Right lung (tissue), 10 donors: ENCODE measurements at places on chromosomes 7 and 10. TPM values are rescaled to one million over a fixed set of nuclear protein-coding genes. Genes with fewer than 3 reads are reported as not detected.

DNA sequence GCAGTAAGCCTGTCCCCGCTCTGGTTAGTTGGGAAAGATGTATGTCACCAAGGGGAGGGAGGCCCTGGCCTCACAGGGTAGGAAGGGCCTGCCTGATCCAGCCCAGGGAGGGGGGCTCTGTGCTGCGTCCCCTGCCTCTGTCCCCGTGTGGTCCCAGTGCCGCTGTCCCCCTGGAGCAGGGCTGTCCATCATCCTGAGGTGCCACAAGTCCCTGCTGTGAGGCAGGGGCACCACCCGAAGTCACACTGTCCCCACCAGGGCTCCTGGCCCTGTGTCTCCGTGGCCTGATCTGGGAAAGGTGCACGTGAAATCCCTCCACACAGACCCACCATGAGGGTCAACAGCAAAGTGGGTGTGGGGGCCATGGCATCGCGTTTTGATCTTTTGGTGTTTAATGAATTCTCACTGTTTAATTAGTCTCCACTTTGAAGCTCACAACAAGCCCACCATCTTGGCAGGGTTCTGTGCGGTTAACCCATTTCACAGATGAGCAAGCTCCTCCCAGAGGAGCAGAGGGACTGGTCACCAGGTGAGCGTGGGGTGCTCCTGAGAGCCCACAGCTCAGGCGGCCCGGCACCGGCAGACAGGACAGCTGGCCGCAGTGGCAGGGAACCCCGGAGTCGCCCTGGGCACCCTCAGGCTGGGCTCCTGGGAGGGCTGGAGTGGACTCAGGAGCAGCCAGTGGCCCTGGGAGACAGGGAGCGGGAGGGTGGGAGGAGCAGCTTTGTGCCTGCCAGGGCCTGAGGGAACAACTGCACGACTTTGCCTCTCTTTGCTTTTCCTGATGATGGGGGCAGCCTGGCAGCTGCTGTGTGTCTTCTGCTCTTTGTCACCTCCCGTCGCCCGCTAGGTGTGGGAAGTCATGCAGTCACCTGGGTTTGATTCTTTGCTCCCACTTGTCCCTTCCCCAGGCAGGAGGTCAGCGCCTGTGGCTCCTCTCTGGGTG, 12.0 kb upstream of the CRYGN start:
- no peak for DNase-seq

The SLC16A12 gene
- 1.2 TPM for polyA plus RNA-seq

The BLNK gene
- 17.6 TPM for polyA plus RNA-seq

DNA sequence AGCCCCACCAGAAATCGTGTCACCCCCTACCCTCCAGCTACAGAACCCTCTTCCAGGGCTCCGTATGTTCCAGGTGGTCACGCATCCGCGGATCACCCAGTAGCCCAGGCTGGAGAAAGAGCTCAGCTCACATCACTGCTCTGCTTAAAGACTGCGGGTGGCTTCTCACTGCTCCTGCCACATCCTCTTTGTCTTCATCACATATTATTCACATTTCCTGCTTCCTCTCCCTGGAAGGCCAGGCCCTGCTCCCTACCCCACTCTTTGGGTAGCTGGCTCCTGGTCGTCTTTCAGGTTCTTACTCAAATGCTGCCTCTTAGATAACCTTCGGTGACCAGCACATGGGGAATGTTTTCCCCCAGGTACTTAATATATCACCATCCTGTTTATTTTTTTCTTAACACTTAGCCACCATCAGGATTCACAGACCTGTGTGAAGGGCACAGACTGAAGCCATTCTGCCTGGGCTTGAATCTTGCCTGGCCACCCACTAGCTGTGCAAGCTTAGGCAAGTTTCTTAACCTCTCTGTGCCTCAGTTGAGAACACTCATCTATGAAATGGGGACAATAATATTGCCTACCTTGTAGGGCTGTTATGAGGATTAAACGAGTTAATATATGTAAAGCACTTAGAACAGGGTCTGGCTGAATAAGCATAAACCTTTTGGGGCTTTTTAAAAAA, 307.8 kb downstream of the PRPF18 start:
- no peak for DNase-seq

GRCh38 chr10:77187376-77187999, 450.1 kb downstream of the KCNMA1 start:
- DNase-seq = no peak

GRCh38 chr10:44357023-44357540, 27.8 kb downstream of the CXCL12 start:
- DNase-seq = no peak

DNA sequence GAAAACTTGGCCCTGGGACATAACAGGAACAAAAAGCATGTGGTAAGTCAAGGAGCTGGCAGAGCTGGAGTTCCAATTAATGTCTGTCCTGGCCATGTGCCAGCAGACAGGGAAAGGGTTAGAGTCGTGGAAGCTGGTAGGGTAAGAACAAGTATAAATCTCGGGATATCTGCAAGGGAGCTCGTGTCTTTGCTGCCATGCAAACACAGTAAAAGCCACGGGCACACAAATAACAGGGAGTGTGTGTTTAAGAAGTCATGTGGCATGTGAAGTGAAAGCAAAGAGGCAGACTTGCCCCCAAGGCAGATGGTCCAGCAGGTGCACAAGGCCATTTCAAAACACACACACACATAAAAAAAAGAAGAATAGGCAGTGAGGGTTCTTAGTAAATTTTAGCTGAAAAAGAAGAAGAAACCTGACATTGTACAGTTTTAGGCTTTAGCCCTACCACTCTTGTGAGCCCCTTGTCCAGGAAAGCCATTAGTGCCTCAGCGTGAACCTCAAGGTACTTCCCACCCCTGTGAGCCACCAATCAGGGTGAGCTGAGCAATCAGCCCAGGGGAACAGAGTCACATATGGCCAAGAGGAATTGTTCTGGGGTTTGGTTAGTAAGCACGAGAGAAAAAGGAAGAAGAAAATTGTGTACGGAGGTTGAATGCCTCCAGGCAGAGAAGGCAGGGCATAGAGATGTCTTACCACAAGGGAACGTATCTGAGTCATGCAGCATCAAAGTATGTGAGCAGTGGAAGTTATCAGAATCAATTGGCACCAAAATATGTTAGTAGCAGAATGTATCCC, 32.8 kb upstream of the ARHGAP12 start:
- peak; percentile 23 for DNase-seq

The SH2D4B gene
- 0.22 TPM for polyA plus RNA-seq

DNA sequence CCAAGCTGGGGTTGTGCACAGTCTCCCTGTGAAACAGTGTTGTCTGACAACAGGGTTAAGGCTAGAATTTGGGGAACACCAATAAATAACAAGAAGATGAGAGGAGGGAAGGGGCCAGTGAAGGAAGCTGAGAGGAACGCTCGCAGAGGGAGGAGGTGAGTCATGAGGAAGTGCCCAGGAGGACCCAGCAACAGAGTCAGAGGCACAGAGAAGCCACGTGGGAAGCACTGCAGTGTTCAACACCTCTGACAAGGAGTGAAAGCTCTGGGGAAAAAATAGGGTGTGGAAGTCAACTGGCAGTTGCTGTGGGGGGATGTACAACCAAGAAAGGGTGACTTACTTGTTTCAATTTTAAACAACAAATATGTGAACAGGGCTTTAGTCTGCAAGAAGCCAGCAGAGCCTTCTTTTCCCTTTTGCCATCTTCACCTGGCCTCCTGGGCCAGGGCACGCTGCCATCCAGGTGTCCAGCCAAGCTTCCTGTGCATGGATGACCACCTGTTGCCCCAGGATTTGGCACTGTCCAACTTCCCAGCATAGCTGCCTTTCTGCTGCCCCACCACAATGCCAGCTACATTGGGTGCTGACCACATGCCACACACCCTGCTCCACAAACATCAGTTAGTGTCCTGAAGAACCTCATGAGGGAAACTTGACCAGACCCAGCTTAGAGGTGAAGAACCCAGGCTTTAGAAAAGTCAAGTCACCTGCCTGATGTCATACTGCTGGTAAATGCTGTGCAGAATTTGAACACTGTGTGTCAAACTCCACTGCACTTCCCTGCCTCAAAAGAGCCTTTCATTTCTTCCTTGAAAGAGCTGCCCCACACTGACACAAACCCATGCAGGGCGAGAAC, 69.6 kb downstream of the ATXN7L1 start:
- DNase-seq = no peak

GRCh38 chr10:127257395-127257794, 61.0 kb upstream of the INSYN2A start:
- DNase-seq = no peak

DNA sequence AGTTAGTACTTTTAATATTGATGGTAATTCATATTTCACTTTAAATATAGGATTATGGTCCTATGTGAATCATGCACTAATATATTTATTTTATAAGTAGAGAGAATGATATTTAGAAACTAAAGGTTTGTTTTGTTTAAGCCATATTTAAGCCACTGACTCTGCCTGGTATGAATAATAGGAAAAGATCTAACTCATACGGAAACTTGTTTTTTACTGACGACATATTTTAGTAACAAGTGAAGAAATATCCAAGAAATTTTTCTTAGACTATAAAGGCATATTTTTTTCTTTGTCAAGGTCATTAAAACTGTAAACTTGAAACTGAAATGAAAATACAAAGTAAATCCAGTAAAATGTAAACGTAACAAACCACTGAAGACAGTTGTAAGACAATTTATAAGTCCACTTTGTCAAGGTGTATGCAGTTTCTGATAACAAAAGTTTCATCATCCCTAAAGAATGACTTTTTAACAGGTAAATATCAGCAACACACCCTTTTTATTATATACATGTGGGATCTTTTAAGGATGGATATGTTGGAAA, 147.1 kb downstream of the PHF14 start:
- DNase-seq = no peak

The YAE1 gene
- 41.0 TPM for polyA plus RNA-seq

- no peak for DNase-seq
Observed at GRCh38 chr7:108463613-108464012, 7.4 kb upstream of the NRCAM start.

- DNase-seq = no peak
Observed at GRCh38 chr7:6433784-6434615, 13.8 kb downstream of the DAGLB start.

The MYO3A gene
- 4.3 TPM for polyA plus RNA-seq

- DNase-seq = no peak
Observed at GRCh38 chr7:24721481-24722001, 35.7 kb downstream of the GSDME start.

DNA sequence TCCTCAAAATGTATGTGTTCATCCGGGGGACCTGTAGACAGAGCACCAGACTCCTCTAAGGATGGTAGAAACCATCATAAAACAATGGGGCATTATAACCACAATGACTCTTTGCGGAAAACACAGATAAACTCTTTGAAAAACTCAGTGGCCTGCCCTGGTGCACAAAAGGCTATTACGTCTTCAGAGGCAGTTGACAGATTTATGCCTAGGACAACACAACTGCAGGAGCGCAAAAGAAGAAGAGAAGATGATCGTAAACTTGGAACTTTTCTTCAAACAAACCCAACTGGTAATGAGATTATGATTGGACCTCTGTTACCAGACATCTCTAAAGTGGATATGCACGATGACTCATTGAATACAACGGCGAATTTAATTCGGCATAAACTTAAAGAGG, 6.0 kb downstream of the RBM48 start:
- no peak for DNase-seq
